Activated T-cell treated with anti-CD3 and anti-CD28 coated beads, Interleukin-2, amount 50 U/mL, for 24 hours (primary cell): ENCODE measurements at places on chromosomes 7 and 10.

DNA sequence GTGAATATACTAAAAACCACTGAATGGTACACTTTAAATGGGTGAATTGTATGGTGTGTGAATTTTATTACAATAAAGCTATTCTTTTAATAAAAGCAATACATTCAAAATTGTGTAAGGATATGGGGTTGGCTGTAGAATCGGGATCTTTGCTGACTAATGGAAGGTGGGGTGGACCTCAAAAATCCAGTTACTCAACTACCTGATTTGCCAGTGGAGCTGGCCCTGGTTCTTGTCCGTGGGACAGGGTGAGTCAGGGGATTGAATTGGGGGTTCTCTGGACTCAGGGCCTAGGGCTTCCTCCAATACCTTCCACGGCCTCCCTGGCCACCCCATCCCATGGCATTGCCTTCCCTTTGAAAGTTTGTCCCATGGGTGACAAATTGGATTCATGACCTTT lies 13.5 kb upstream of the RABGEF1 start:
- H3K4me3 ChIP-seq: no peak overlapping the region
- no peaks in the 10 kb centered on the region for H3K4me1 ChIP-seq
- no peak overlapping the region for H3K27ac ChIP-seq

- DNase-seq: no peak
- no peaks in the 10 kb centered on the region for H3K4me1 ChIP-seq
- H3K27ac ChIP-seq: no peak overlapping the region
- no peaks in the 10 kb centered on the region for H3K36me3 ChIP-seq
Measured at GRCh38 chr10:123502983-123503382, 163.2 kb upstream of the GPR26 start.

- peaks cover 9% of the 10 kb centered on the region for H3K27me3 ChIP-seq
- no peak overlapping the region for H3K27ac ChIP-seq
Measured at GRCh38 chr10:48482207-48482606, 122.7 kb downstream of the ARHGAP22 start.

GRCh38 chr7:51629206-51629605 lies 312.6 kb upstream of the COBL start:
- no peaks in the 10 kb centered on the region for H3K27me3 ChIP-seq
- H3K4me3 ChIP-seq: no peak overlapping the region
- no peaks in the 10 kb centered on the region for H3K36me3 ChIP-seq
- H3K27ac ChIP-seq: no peak overlapping the region
- no peak for DNase-seq
- H3K4me1 ChIP-seq: no peaks in the 10 kb centered on the region

DNA sequence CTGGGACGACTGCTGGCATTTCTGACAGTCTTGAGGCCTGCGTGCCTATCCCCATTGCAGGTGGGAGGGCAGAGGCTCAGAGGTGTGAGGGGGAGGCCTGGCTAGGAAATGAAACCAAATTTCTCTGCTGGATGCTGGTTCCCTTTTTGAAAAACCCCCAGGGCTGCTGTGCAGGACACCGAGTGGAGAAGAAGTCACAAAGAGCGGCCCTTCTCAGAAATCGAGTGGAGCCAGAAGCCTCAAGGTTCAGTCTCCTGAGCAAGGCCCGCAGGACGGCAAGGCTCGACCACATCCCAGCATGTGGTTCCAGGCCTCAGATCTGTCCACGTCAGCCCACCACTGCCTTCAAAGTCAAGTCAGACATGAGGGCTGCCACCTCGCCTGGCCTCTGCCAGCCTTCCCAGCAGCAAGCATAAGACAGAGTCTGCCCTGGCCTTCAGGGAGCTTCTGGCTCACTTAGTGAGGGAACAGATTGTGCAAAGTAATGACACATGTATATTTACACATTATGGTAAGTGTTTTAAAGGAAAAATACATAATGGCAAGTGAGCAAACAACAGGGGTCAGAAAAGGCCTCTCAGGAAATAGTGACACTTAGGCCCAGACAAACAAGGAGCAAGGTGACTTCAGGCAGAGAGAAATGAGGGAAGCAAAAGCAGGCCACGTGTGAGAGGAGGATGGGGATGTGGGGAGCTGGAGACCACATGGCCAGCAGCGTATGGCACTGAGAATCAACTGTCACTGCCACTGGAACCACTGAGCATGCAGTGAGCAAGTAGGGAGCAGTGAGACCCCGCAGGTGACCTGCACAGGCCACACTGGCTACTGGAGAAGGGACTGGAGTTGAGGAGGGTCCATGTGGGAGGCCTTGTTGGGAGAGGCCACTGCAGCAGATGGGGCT lies 86.7 kb downstream of the ARHGAP22 start:
- H3K4me3 ChIP-seq: no peak overlapping the region
- H3K27me3 ChIP-seq: peaks cover 48% of the 10 kb centered on the region
- no peaks in the 10 kb centered on the region for H3K36me3 ChIP-seq
- H3K27ac ChIP-seq: no peak overlapping the region
- no peaks in the 10 kb centered on the region for H3K4me1 ChIP-seq
- DNase-seq: no peak
